IgD-negative memory B cell (primary cell): ENCODE measurements at places on chromosomes 13 and 19. TPM values are rescaled to one million over a fixed set of nuclear protein-coding genes. Genes with fewer than 3 reads are reported as not detected.

Gene CLEC17A
- 27.0 TPM for polyA plus RNA-seq

Gene IL4I1
- 0.39 TPM for polyA plus RNA-seq

Gene ZNF507
- polyA plus RNA-seq: 6.9 TPM

Gene ZNF677
- 8.7 TPM for polyA plus RNA-seq

Gene FCAR
- 0.15 TPM for polyA plus RNA-seq

Gene TTC9B
- polyA plus RNA-seq: not detected
